ENCODE measurements at places on chromosomes 12 and 14. TPM values are rescaled to one million over a fixed set of nuclear protein-coding genes. Genes with fewer than 3 reads are reported as not detected.

The LRP1 gene
- total RNA-seq = 211 TPM

The EDDM3A gene
- total RNA-seq = not detected

The TMEM132D gene
- total RNA-seq = not detected

The REC8 gene
- 5.6 TPM for total RNA-seq

The KRT75 gene
- not detected for total RNA-seq

The KRT83 gene
- not detected for total RNA-seq

The RPGRIP1 gene
- total RNA-seq = 0.12 TPM

The ASPG gene
- 161 TPM for total RNA-seq

The PTPRB gene
- 26.1 TPM for total RNA-seq

The CCDC184 gene
- total RNA-seq = 0.37 TPM

The C12orf54 gene
- not detected for total RNA-seq

The CCDC38 gene
- not detected for total RNA-seq

The OTX2 gene
- not detected for total RNA-seq

The DIO3 gene
- not detected for total RNA-seq

Data from right atrium auricular region (tissue), 2 donors.